ENCODE measurements at places on chromosomes 2 and 18.

GRCh38 chr2:64906853-64907536 is 82.2 kb upstream of the SLC1A4 start:
- no peak for DNase-seq

DNA sequence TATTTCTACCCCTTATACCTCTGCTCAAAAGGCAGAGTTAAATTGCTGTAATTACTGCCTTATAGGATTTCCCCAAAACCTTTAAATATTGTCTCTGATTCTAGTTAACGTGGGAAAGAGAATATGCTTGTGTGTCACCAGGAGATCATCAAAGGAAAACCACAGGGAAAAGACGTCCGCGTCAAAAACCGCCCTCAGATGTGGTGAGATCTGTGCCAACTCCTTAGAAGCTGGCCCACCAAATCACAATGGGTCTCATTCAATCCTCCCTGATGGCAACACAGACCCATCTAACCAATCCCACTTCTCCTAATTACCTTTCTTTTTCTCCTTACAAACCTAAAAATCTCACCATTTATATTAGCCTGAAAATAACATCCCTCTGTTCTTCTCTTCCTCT is 25.4 kb downstream of the VPS54 start:
- no peak for DNase-seq

GRCh38 chr18:45155526-45155925 is 459.8 kb upstream of the SLC14A2 start:
- no peak for DNase-seq

- no peak for DNase-seq
Measured at GRCh38 chr2:11101430-11101829, 53.8 kb upstream of the SLC66A3 start.

DNA sequence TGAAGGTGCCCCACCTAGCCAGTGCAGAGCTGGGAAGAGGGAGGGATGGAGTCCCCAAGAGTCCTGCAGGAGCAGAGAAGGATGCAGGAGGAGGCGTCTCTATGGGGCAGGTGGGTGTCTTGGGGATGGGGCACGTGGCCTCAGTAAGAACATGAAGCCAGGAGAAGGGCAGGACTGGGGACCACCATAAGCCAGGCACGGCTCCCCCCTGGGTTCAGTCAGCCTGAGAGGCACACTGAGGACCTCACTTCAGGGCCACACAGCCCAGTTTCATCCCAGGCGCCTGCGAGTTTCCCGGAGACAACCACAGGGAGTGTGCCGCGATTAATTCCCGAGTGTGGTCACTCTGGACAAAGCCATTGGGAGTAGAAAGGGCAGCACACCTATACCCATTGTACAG is 120.3 kb downstream of the GYPC start:
- no peak for DNase-seq

DNA sequence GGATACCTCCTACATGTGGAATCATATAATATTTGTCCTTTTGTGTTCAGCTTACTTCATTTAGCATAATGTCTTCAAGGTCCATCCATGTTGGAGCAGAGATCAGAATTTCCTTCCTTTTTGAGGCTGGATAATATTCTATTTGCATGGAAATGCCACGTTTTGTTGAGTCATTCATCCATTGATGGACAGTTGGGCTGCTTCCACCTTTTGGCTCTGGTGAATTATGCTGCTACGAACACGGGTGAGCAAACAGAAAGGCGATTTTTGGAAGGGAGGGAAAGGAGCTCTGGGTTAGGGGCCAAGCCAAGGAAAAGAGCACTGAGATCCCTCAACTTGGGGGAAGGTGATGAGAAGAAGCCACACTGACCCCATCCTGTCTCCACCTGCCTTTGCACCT is 260.5 kb downstream of the TNS1 start:
- DNase-seq: no peak

GRCh38 chr2:8367833-8368232 is 314.0 kb upstream of the ID2 start:
- DNase-seq: no peak

- no peak for DNase-seq
Measured at GRCh38 chr2:240881913-240882312, 13.3 kb downstream of the AGXT start.

DNA sequence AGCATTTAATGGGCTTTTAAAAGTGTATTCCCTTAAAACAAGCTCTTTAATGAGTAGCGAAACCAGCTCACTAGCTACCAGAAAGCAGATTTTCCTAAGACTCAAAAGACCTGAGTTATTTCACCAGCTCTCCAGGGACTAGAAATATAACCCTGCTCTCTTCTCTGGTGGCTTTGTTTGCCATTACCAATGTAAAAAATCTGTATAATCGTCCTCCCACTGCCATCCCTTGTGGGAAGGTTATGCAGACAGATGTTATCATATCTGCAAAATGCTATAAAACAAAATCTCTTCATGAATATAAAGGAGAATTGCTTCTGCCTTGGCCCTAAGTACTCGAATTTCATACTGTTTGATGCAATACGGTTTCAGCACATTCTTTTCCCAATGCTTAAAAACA is 335.2 kb downstream of the NUP35 start:
- DNase-seq: no peak

DNA sequence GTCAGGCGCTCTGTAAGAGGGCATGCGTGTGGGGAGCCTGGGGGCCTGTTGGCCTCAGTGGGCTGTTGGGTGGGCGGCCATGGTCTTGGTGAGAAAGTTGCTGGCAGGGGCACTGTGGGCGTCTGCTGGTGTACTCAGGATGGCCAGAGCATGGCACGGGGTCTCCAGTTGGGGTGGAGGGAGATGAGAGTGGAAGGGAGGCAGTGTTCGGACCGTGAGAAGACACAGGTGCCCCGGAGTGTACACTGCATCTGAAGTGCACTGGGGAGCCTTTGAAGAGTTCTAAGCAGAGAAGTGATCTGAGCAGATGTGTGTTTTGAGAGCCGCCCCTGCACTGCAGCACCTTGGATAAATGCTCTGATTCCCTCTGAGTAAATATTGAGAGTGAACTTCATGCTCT is 150.8 kb downstream of the LDLRAD4 start:
- DNase-seq: no peak

DNA sequence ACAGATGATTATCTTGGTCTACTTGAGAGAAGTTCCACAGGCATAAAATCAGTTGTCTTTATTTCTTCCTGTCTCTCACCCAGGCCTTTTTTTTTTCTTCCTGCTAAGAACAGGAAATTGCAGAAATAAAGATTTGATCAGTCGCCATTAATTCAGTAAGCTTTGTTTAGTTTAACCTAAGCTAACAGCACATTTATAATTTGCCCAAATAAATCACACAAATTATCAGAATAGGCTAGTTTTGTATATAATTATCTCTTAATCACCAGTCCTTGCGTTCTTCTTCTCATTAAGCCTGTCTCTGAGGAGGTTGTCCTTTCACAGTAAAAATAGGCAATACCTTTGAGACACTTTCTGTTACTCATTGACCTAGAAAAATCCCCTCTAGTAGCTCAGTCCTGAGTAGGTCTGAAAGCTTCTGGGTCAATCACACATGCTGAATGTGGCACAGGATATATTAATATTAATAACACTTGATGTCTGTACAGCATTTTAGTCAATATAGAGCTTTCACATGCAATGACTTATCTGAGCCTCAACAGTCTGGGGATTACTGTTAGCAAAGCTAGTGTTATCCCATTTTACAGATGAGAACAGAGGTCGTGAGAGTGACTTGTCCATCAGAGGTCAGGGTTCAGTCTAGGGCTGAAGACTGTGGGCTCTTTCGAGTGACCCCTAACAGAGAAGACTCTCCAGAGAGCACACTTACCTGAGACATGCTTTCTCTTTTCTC is 11.2 kb upstream of the STK17B start:
- DNase-seq: no peak

- no peak for DNase-seq
Measured at GRCh38 chr2:47063538-47063930, 91.6 kb downstream of the STPG4 start.

- DNase-seq: no peak
Measured at GRCh38 chr2:152097801-152098495, 896 bp downstream of the CACNB4 start.

DNA sequence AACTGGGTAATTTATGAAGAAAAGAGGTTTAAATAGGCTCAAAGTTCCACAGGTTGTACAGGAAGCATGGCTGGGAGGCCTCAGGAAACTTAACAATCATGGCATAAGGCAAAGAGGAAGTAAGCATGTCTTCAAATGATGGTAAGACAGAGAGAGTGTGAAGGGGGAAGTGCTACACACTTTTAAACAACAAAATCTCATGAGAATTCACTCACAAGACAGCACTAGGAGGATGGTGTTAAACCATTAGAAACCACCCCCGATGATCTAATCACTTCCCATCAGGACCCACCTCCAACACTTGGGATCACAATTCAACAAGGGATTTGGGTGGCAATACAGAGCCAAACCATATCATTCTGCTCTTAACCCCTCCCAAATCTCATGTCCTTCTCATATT is 34.9 kb downstream of the CFAP210 start:
- no peak for DNase-seq

DNA sequence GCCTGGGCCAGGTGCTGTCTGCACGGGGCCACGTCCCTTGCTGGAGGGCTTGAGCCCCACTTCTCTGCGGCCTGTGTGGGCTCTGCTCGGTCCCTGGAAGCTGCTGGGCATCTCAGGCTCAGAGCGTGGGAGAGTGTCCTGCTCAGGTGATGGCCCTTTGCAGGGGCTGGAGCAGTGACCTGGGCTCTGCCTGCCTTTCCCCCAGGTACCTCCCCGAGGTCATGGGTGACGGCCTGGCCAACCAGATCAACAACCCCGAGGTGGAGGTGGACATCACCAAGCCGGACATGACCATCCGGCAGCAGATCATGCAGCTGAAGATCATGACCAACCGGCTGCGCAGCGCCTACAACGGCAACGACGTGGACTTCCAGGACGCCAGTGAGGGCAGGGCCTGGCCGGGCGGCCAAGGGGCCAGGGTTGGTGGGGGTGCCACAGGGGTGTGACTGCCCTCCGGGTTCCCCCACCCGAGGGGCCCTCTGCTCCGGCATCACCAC is 29.9 kb downstream of the GPC1 start:
- DNase-seq: no peak

- no peak for DNase-seq
Measured at GRCh38 chr18:3179430-3180089, 40.2 kb downstream of the MYOM1 start.

DNA sequence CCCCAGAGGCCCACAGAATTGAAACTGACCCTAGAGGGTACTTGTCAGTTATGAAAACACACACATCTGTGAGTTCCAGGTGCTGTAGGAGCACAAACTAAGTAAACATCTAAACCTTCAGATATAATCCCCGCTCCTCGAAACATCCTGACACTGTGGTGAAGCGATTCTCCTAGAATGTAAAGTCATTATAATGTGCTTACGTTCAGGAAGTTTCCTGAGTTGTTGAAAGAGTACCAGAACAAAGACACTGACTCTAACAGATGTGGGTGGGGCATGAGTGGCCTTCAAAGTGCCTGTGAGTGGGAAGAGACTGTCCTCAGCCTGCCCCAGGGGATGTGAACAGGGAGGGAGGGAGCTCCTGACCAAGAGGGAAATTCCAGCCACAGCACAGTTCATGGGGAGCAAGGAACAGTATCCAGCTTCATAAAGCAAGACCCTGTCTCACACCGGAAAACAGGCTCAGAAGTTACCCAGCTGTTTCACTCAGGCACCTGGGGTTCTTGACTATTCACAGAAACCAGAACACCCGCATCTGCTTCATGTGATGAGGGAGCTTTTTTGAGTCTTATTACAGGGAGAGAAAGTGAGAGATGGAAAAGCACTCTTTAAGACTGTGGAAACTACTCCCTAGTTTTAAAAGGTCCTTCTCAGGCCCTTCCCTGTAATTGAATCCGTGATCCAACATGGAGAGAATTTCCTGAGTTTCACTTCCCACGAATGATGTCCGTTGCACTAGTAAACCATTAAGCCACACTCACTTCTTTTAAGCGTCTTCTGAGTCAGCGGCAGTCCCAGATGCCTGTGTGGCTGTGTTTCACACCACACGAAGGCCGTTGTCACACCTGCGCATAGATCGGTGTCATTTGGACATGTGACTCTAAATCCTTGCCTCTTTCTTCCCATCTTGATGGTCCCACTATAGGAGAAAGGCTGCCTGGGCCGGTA is 88.6 kb upstream of the EML6 start:
- DNase-seq: no peak

GRCh38 chr2:174535083-174535482 is 48.3 kb upstream of the GPR155 start:
- no peak for DNase-seq

GRCh38 chr2:237627441-237628246 is at the start of gene LRRFIP1:
TSS of gene LRRFIP1 (plus strand) at chr2:237627587. CDS start at chr2:237627645, 58 bp downstream.
- DNase-seq: no peak

Data from stimulated activated CD4-positive, alpha-beta T cell treated with anti-CD3 and anti-CD28 coated beads, TNF-alpha, amount 100 ng/mL, for 24 hours (primary cell).